GM23338 (cell line): ENCODE measurements at places on chromosomes 6 and 20.

DNA sequence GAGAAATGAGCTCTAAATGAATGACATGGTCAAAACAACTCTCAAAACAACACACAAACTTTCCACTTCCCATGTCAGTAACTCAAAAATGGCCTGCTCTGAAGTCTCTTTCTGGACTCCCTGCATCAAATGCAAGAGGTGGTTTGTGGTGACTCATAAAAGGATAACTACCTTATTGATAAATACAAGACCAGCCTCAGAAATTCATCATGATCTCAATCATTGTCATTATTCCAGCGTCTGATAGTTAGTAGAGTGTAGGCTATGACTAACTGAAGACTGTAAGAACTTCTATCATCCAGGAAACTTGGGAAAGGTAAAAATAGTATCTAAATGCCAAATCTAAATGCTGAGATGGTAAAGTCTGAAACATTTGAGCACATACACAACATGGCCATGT, 369.4 kb downstream of the BMP2 start:
- no peak for DNase-seq

DNA sequence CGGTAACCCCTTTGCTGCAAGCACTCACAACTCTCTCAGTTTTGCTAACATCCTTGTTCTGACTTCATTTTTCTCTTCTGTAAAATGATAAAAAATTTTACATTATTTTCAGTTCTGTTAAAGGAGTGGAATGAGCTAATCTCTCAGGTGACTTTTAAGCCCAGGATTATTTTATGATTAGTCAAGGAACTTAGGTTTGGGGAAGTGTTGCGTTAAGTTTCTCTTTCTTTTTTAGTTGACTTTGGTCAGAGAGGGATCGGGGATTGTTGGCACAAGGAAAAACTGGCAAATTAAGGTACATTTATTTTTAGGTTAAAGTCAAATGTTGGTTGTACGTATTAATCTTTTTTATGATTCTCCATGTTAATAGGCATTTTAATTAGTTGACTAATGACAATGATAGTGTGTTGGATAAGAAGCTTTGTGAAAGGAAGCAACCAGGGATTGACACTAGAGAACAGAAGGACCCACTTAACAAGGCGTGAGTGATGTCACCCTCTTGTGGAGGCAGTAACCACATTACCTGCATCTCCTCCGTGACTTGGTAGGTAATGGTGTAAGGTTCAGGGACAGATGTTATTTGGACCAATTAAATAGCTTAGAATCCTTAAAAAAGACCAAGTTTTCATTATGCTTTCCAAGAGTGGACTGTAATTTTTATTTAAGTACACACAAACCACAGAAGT, 31.6 kb downstream of the CD83 start:
- no peak for DNase-seq

DNA sequence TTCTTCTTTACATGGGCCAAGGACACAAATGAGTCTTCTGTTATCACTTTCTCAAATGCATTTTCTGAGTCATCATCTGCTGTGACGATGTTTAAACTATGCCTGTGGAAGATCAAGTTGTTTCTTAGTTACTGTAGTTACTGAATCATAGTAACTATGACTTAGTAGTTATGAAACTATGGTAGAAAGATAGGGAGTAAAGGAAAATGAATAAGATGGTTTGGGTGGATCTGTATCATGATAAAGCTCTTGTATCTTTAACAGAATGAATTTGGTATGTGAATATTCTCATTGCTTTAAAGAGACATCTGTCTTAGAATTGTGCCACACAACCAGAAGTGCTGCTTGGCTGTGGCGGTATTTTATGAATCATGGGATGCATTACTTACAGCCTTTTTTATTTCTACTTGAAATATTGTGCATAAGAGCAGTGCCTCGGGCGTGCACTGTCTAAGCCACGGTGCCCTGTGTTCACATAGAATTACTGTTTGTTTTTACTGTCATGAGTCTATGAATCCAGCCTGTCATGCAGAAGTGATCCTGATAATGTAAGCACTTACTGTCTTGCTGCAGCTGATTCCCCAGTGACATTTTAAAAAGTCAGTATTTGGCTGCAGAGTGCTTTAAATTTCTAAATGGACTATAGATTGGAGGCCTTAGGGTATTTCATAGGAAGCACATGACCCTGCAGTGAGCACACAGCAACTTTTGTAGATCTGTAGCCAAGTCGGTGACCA, 215.2 kb downstream of the TMEM242 start:
- no peak for DNase-seq

- no peak for DNase-seq
These were observed 89.6 kb downstream of the FHL5 start for GRCh38 chr6:96652552-96652951.

DNA sequence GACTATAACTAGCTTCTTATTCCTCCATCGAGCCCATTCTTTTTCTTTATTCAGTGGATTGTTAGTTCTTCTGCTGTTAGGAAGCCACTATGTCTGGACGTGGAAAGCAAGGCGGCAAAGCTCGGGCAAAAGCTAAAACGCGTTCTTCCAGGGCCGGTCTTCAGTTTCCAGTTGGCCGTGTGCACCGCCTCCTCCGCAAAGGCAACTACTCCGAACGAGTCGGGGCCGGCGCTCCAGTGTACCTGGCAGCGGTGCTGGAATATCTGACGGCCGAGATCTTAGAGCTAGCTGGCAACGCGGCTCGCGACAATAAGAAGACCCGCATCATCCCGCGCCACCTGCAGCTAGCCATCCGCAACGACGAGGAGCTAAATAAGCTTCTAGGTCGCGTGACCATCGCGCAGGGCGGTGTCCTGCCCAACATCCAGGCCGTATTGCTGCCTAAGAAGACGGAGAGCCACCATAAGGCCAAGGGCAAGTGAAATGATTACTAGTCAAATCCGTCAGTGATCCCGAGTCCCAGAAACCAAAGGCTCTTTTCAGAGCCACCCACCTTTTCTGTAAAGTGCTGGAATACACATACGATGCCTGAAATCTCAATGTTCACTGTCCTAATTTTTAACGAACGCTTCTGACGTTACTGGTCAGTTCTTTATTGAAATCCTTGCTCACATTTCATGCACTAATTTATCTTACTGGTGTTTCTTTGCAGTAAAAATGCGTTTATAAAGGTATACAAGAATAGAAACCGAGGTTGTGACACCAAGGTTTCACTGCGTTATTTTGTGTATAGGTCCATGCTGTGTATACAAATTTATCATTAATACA, 129.9 kb downstream of the HFE start:
- DNase-seq = peak; percentile 95

DNA sequence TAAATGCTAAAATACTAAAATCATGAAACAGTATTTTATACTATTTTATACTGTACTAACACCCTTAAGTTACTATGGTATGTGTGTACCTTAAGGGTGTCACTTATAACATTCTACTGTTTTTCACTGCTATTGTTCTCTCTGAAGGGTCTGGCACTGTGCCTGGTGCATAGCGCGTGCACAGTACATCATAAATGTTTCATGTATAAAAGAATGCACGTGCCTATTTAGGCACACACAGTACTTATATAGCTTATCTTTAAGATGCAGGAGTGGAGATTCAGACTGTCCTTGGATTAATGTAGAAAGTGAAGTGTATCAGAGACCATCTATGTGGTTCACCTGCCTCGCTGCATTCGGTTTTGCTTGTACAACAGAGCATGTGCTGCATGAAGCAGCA, 64.0 kb upstream of the SGK1 start:
- no peak for DNase-seq

DNA sequence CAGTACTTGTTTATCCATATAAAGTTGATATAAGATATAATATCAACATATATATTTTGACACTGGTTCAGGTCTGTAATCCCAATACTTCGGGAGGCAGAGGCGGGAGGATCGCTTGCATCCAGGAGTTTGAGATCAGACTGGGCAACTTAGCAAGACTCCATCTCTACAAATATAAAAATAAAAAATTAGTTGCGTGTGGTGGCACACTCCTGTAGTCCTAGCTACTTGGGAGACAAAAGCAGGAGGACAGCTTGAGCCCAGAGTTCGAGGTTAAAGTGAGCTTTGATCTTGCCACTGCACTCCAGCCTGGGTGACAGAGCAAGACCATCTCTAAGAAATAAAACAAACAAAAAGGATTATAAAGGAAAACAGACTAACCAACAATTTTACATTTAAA, 8.9 kb upstream of the KATNA1 start:
- DNase-seq = no peak

DNA sequence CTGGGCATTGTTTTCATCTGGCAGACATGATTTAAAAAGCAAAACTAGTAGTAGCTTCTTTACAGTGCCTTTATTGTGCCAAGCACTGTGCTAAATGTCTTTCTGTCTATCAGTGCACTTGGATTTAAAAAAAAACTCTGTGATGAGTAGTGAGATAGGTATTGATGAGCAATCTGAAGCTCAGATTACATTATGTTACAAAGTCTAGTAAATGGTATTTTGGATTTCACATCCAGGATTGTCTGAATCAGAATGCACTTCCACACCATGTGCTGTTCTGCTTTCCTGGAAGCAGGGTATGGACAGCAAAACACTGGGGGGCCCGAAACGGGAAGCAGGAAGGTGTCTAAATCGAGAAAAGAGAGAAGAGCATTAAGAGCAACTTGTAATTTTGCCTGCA, 103.4 kb upstream of the CCN2 start:
- no peak for DNase-seq

- DNase-seq = no peak
These were observed 16.4 kb upstream of the QKI start for GRCh38 chr6:163398115-163398514.

- no peak for DNase-seq
These were observed 64.0 kb downstream of the QRSL1 start for GRCh38 chr6:106693418-106693817.

DNA sequence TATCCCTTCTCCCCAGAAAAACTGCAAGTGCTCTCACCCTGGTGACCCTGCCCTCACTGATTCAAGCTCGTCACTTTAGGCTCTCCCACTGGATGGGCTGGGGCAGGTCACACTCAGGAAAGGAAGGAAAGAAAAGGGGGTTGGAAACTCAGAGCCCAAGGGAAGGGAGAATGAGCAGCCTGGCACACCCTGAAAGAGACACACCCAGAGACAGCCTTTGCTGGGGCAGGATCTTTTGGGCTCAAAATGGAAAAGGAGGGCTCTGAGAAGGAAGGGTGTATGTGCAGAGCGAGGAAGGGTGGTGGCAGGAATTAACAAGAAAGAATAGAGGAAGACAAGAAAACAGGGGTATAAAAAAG, 2.5 kb downstream of the PPP1R18 start:
- no peak for DNase-seq

GRCh38 chr20:2873747-2874041, 413 bp downstream of the PTPRA start:
- peak; percentile 79 for DNase-seq

DNA sequence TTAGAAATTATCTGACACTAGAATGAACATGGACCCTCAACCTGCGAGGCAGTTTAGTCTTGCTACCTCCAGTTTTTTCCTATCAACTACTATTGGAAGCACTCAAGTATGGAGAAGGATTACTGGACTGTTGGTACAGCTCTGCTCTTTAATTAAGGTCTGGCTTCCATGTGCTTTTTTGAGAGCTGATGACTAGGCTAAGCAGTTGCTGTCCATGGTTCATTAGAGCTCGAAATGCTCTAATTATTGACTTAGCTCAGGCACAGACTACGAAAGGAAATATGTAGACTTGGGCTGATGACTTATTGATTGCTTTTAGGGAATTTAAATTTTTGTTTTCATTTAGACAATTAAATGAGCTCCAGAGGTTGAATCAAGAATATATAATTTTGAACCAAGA, 1281.6 kb downstream of the HACE1 start:
- no peak for DNase-seq

DNA sequence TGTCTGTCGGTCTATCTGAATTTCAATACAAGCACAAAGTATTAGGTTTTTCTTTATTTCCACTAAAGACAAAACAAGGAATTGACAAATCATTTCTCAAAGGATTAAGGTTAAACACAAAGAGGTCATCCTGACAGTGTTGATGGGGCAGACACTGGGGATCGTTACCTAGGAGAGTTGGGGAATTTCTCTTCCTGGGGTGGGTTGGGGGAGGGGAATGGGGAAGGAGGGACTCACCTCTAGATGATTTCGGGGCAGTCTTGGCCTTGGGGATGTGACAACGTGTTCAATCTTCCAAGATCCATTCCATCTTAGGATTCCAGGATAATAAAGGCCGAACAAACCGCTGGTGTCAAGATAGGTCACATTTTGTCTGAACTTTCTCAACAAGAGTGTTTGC, 35.4 kb upstream of the FOXA2 start:
- peak; percentile 46 for DNase-seq

DNA sequence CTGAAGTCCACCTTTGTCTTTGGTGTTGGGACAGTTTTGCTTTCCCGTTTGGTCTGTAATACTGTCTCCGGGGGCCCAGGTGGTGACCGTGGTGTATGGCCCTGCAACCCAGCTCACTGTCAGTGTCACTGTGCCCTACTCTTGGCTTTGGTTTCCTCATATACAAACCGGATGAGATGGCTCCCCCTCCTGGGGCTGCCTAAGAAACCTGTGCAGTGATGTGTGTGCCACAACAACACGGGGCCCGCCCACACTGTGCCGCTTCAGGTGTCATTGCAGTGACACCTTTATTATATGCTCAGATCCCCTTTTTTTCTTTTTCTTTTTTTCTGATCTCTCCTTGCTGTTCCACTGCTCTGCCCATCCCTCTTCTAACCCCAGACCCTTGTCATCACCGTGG, 73.9 kb downstream of the RAMACL start:
- DNase-seq = no peak

- DNase-seq = peak; percentile 88
These were observed at the start of gene GMDS for GRCh38 chr6:2245103-2245876. TSS of gene GMDS (minus strand) at chr6:2245605.

DNA sequence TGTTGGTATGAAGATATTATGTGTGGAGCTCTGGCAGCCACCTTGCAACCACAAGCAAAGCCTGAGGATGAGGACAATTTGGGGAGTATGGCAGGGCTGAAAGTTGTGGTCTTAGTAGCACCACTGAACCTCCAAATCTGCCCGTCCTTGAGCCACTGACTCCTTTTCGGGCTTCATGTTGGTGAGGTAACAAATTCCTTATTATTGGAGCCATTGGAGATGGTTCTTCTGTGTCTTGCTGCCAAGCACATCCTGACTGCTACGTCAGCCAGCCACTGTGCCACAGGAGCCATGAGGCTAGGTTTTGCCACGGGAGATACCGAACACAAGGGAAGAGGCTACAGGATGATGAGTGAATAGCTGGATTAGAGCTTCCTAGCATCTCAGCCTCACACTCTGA, 201.6 kb downstream of the BMP7 start:
- no peak for DNase-seq

GRCh38 chr6:103269581-103269980, 1590.1 kb downstream of the HACE1 start:
- DNase-seq = no peak
